Stimulated activated CD8-positive, alpha-beta memory T cell treated with anti-CD3 and anti-CD28 coated beads, Interleukin-4, amount 100 ng/mL, for 4 hours (primary cell): ENCODE measurements at places on chromosomes 5 and 9.

DNA sequence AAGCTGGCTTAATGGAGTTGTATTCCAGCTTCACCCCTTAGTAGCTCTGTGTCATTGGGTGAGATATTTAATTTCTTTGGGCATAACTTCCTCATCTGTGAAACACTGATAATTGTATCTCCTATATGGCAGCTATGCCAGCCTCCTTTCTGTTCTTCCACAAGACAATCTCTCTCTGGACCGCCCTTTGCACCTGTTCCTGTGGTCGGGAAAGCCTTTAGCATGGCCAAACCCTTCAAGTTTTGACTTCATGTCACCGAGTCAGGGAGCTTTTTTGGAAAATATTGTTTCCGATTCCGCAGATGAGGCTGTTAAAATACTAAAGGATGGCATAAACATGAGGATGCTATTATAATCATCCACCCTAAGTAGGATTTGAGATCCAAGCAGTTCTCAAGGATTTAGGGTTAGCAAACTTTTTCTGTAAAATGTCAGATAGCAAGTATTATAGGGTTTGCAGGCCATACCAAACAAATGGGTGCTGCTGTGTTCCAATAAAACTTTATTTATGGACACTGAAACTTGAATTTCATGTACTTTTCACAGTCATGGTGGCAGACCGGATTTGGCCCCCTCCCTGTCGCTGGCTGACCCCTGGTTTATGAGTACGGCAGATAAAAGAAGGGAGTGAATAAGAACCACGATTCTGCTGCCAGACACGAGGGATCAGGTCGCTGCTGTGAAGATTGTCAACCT lies 695 bp upstream of the NDFIP1 start:
- no peak for DNase-seq

- no peak for DNase-seq
These were observed 11.8 kb upstream of the SLC9A3 start for GRCh38 chr5:535846-536698.

DNA sequence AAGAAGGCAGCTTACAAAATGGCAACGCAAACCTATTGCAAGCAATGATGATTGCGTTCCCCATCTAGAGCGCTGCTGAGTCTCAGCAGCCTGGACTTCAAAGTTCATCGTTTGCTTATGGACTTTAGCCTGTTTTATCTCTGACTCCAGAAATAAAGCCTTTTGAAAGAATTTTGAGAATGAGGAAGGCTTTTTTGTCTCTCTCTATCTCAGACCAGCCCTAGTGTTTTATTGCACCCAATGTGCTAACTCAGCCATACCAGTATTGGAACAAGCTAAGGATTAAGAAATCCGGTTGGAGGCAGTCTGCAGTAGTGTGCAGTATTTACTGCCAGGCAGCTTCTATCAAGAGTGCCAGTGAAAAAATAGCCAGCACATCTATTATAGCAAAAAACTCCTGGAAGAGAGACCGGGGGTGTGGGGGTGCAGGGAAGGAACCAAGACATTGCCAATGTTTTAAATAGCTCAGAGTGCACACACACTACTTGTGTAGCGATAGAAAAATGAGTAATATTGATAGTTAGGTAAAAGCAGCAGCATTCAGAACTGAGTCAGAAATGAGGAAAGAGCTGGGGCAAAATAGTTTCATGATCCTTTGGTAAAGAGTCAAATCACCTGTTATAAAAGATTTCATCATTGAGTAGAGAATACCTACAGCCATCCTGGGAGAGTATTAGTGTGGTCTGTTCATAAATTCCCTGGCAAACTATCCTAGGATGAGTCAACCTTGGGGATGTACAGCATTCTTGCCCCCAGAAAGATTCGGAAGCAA lies 219.0 kb downstream of the ZNF608 start:
- DNase-seq = no peak

DNA sequence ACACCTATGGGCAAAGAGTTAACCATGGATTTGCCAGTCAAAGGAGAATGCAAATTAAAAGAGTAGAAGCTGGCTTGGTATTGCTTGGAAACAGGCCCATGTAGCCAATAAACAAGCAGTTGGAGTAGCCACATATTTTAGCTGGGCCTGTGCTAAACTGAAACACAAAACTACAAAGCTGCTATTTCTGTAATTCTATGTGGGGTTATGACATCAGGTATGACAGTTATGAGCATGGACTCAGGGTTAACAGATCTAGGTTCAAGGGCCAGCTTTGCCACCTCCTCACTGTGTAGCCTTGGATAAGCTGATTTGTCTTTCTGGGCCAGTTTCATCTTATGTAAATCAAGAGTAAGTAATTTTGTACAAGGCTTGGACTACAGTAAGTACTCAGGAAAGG lies 142.7 kb downstream of the PIP5K1B start:
- no peak for DNase-seq

DNA sequence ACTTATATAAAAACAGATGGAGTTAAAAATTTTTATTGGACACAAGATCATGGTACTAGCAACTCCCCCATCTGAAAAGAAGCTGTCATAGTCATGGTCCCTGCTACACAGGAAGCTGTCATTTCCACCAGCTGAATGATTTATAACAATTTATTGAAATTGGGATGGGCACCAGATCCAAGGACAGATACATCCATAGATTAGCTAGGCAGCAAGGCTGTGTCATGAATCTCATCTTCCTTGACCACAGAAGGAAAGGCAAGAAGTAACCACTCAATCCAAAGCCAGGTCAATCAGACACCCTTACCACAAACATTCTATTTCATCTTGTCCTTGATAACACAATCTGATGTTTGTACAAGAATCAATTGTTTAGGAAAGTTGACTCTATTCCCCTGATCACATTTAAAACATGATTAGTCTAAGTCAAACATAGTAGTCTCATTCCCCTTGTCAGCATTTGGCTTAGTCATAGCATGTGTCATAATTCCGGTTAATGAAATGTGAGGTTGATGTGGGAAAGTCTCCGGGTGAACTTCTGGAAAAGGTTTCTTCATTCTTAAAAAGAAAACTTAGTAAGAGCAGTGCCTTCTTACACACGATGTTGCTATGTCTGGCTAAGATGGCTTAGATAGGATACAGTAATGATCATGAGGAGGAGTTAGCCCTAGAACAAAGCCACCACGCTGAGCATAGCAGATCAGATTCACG lies 462.6 kb upstream of the PAPPA start:
- DNase-seq = no peak

- DNase-seq = no peak
These were observed 1.2 kb downstream of the ARRDC1 start for GRCh38 chr9:137606734-137607138.

DNA sequence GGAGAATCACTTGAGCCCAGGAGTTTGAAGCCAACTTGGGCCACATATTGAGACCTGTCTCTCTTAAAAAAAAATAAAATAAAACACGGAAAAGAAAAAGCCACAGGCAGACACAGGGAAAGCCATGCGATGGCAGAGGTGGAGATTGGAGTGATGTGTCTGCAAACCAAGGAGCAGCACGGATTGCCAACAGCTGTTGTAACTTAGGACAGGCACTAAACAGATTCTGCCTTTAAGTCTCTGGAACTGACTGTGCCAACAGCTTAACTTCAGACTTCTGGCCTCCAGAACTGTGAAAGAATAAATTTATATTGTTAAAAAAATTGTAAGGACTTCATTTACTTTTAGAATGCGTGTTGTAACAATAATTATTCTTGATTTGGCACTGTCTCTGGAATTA lies 318.5 kb upstream of the CHD1 start:
- no peak for DNase-seq

DNA sequence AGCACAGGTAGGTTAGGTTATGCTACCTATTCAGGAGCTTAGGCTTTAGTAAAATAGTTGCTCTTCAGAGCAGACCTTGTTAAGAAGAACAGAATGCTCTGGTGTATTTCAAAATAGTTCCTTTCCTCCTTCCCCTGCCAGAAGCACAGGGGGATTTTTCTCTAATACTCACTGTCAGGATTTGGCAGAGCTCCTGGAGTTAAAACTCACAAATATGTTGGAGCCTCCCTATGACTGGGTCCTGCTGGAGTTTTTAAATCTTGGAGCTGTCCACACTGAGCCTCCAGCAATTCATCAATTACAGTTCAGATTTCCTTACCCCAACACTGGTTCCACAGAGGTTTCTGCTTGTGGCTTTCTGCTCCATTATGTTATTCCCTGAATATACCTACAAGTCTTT lies 1233.8 kb upstream of the WWC1 start:
- DNase-seq = no peak

- DNase-seq = no peak
These were observed 33.1 kb upstream of the ZNF462 start for GRCh38 chr9:106829666-106830408.

- peak; percentile 70 for DNase-seq
These were observed 255.2 kb downstream of the DOCK8 start for GRCh38 chr9:469672-470551.

- no peak for DNase-seq
These were observed 79.1 kb downstream of the MRPL36 start for GRCh38 chr5:1720396-1721110.

DNA sequence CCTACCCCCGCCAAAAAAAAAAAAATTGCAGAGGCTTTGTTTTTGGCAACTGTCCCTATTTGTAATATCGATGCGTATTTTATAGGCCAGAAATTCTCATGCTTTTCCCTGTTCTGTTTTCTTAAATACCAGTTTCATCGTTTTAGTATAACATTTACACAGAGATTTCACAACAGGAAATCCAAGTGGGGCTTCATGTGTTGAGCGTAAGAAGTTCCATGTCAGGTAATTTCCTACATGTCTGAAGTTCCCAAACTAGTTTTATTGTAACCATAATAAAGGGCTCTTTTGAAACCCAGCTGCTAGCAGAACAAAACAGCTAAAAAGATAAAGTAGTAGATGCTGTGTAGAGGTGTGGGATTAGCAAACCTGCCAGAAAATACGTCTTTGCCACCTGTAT lies 4.2 kb downstream of the SMC5 start:
- DNase-seq = no peak

- DNase-seq = no peak
These were observed 43.5 kb upstream of the DNAH5 start for GRCh38 chr5:13987843-13988464.
